ENCODE measurements at places on chromosomes 5 and 9. TPM values are rescaled to one million over a fixed set of nuclear protein-coding genes. Genes with fewer than 3 reads are reported as not detected.

DNA sequence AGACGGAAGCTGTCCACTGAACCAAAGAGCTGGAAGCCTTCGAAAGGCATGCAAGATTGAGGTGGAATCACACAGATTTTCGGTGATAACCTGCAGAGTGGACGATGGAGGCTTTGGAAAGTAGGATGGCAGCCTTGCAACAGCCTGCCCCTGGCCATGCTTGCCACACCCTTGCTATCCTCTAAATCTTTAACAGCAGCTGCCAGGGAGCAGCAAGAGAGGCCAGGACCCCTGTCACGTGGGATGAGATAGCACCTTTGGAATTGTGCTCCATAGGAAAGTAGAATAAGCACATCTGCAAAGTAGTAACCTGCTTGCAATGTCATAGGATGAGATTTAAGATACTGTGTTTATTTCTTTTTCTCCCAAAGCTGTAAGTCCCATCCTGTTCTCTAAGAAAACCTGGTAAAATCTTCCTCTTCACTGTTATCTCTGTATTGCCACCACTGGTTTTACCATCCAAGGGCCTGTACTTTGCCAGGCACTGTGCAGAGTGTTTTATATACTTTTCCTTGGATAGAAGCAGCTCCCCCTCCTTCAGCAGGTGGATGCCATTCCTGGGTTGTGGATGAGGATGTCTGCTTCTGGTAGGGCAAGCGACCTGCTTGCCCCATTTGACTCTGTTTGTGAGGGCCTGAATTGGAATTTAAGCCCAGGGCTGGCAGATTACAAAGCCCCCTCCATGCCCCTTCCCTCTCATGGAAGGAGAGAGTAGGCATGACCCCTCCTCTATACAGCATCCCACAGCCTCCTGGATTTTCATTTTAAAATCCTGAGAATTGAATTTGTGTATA lies 10.1 kb downstream of the TRIO start:
- DNase-seq = no peak

The INIP gene
- total RNA-seq = 17.0 TPM

The ARHGEF39 gene
- total RNA-seq = 0.22 TPM

DNA sequence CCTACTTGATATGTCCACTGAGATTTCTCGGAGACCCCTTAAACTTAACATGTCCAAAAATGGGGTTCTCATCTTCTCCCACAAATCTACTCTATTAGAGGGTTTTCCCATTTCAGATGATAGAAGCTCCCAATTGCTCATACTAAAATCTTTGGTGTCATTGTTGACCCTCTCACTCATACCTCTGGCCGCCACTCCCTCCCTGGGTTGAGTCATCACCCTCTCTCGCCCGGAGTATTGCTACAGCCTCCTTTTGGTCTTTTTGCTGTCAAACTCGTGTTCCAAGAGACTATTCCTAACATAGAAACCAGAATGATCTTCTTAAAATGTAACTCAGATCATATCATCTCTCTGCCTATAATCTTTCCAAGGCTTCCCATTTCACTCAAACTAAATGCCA lies 91.0 kb upstream of the GNAQ start:
- DNase-seq = no peak

DNA sequence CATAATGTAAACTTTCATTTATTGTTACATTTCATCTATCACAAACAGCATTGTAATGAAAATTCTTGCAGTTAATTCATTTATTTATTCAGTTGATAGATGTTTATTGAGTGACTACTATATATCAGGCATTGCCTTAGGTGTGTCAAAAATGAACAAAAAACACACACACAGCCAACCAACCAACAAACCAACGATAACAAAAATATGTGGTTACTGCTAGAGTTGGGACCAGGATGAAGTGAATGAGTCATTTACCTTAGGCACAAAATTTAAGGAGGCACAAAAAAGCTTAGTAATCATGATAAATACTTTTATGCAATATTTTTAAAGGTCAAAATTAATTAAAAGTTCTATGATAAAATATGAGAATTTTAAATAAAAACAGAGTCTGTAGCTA lies 223.4 kb downstream of the CSNK1G3 start:
- no peak for DNase-seq

DNA sequence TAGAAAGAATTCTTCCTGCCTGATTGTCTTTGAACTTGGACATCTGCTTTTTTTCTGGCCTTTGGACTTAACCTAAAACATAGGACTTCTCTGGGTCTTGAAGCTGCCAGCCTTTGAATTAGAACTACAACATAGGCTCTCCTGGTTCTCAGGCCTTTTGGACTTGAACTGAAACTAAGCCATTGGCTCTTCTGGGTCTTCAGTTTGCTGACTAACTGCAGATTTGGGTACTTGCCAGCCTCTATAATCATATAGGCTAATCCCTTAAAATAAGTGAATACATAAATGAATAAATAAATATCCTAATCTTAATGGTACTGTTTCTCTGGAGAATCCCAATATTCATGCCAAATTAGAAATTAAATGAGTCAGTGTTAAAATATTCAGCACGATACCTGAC lies 473.4 kb upstream of the PAPPA start:
- DNase-seq = no peak

The SLC36A2 gene
- total RNA-seq = 0.60 TPM

The BARHL1 gene
- not detected for total RNA-seq

GRCh38 chr5:176639208-176639607 lies 8.1 kb upstream of the TSPAN17 start:
- peak; percentile 37 for DNase-seq

GRCh38 chr9:120855827-120856670 lies 13.3 kb upstream of the PSMD5 start:
- DNase-seq = no peak

- no peak for DNase-seq
Observed at GRCh38 chr9:81394881-81395675, 294.3 kb downstream of the TLE1 start.

Measured in Right ventricle myocardium inferior (tissue), 1 donor.